Upper lobe of right lung (tissue), 1 donor: ENCODE measurements at places on chromosomes 12 and 14.

DNA sequence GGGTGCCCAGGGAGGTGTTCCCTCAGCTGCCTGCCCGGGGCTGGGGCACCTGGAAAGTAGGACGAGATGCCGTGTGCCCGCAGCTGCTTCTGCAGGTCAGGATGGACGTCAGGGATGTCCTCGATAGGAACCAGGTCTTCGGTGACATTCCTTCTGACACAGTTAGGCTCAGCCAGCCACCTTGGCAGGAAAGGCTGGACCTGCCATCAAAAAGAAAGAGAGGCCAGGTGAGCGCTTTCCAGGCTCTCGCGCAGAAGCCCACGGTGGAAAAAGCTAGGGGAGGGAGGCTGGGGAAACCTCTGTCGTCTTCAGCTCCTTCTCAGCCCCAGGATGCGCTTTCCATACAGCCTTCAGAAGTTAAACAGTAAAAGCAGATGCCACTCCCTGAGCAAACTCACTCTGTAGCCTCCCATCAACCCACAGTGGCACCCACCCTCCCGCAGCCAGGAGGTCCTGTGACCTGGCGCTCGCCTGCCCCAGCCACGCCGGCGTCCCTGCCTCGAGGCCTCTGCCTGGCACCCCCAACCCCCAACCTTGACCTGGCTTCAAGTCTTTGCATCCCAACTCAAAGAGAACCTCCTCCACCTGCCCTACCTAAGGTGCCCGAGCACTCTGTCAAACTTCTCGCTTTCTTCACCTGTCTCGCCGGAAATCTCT lies 1.3 kb downstream of the DDX51 start:
- peak; percentile 61 for DNase-seq

GRCh38 chr14:72247896-72248465 lies 315.8 kb downstream of the RGS6 start:
- no peak for DNase-seq

- DNase-seq: peak; percentile 65
Measured at GRCh38 chr12:48078901-48079300, 27.0 kb downstream of the SENP1 start.

- no peak for DNase-seq
Measured at GRCh38 chr12:57584690-57585089, 6.3 kb upstream of the PIP4K2C start.

GRCh38 chr12:2453761-2454090 lies 341.0 kb upstream of the FKBP4 start:
- DNase-seq: no peak

- no peak for DNase-seq
Measured at GRCh38 chr14:105945896-105946295, 419.5 kb downstream of the TMEM121 start.

DNA sequence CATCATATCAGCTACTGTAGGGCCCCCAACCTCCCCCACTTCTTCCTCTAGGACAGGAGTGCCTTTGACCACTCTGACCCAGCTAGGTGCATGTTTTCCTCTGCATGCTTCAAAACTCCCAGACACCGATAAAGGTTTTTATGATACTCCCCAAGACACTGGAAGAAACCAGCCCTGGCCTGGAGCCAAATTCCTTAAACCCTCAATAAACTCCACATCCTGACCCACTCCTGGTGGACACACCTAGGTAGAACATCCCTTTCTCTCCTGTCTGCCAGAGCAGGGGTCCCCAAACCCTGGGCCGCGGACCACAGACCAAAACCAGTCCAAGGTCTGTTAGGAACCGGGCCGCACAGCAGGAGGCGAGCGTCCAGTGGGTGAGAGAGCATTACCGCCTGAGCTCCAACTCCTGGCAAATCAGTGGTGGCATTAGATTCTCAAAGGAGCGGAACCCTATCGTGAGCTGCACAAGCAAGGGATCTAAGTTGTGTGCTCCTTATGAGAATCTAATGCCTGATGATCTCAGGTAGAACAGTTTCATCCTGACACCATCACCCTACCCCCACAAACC lies 49.6 kb downstream of the NT5DC3 start:
- no peak for DNase-seq

DNA sequence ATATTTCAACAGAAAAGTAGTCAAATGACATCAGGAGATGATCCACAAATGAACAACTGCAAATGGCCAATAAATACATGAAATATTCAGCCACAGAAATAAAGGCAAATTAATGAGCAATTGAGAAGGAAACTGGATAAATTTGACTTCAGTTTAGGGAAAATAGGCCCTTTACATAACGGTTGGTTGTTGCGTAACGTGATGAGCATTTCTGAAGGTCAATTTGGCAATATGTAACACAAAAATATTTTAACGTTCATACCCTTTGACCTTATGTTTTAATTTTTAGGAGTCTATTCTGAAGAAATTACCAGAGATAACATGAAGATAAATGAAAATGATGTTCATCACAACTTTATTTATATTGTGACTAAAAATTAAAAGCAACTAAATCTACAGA lies 14.7 kb upstream of the MSRB3 start:
- DNase-seq: no peak

DNA sequence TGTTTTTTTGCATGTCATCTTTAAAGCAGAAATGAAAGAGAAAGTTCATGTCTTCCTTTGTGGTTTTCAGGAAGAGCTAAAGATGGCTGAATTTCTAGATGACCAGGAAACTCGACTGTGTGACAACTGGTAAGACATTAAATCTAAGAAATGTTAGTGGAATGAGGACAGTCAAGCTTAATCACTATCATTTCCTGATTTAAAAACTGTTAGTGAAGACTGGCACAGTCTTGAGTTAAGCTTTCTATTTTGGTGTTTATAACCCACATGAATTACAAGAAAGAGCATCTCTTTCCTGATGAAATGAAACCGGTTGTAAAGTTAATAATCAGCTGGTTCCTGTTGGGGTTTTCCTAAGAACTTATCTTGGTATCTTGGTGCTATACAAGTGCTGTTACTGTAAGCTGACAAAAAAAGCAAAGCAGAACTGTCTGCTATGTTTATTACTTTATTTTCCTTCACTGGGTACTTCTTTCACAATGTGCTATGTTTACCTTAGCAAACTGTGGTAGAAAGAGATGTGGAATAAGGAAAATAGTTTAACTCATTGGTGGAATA lies 5.2 kb downstream of the TRAFD1 start:
- DNase-seq: no peak

- DNase-seq: no peak
Measured at GRCh38 chr14:55316564-55316963, 45.3 kb downstream of the FBXO34 start.

- no peak for DNase-seq
Measured at GRCh38 chr12:81520064-81520945, 238.8 kb downstream of the PPFIA2 start.

- DNase-seq: no peak
Measured at GRCh38 chr14:85421186-85421877, 108.6 kb upstream of the FLRT2 start.

DNA sequence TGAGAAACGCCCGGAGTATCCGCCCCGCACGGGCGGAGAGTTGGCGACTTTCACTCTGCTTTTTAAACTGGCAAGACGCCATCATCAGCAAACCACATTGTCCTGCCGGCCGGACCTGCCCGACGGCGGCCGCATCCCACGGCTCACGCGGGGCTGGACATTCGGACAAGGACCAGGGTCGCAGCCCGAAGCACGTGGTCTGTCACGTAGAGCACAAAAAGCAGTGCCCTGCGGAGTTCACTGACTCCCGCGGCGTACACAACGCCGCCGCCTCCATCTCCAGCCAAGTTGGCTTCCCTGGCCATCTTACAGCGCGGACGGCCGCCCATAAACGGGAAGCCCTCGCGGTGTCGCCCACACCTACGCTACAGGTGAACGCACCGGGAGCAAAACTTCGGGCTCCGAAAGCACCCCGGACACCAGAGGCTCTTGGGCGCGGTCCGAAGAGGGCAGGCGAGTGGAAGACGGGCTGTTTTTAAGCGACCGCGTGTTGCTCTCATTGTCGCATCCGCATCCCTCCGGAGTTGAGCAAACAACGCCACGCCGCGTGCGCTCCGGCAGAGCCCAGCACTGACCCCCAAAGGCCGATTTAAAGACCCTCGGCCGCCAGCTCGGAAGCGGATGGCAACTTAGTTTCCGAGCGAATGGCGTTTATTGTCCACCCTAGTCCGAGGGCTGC lies 966 bp downstream of the SINHCAF start:
- peak; percentile 81 for DNase-seq

DNA sequence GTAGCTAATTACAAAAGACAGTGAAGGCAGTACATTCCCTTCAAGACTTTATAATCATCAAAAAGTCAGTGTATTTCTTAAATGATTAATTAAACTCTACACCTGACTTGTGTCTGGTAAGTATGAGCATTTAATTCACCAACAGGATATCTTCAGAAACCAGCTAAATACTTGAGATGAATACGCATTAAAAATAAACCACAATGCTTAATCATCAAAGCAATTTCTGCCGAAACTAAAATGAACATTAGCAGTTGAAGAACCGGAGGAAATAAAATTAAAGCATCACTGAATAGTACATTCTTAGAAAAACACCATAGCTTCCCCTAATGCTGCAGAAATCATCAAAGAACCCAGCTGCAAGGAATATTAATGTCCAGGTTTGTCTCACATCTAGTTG lies 32.7 kb downstream of the SLC25A21 start:
- no peak for DNase-seq

DNA sequence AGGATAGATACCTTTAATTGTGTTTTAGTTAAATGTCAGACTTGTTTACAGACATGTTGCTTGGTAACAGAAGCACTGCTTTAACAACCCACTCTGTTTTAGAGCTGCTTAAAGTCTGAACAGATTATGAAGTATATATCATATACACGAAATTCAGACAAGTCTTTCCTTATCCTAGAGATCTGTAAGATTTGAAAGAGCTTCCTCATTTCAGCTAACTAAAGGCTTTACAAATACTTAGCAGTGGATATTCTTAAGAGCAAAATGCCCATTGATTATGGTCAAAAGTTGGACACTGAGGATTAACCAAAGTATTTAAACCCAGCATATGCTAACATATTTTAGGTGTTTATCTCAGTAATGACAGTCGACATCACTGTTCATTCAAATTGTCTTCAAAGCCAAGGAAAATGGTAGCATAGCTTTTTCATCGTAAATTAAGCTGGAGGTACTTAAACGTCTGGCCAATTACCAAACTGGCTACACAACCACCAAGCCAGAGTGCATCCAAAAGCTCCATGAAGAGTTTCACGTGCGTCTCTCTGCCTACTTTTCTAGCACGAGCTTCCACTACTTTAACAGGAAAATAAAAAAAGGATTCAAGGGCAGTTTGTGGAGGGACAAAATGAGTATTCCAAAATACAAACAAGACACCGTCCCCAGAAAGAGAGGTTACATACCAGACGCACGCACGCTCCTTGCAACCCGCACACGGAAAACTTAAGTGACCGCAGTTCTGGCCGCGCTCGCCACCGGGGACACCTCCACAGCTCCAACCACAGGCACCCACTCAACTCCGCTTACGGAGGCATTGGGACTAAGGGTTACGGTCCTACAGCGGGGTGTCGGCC lies 565 bp downstream of the CEP83 start:
- no peak for DNase-seq

DNA sequence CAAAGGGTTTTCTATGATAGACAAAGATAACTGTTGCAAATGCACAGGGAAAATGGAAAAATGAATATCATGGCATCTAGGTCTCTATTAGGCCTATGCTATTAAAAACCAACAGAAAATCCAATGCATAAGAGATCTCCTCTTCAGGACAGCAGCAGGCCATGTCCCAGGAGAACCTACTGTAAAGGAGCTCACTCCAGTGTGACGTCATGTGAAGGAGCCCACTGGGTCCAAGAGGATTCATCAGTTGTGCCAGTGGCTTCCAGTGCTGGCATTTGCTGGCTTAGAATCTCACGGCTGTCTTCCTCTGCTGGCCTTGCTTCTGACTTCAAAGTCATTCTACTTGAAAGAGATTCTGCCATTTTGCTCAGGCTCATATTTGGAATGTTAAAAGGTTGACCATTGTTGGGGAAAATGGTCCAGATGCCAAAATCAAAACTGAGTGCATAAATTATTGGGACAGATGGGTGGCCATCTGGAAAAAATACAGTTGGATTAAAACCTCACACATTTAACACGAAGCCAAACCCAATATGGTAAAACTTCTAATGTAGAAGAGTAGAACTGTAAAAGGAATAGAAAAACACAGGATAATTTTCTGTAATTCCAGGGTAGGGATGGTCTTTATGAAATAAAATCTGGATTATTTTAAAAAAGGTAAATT lies 75.4 kb upstream of the ARID2 start:
- no peak for DNase-seq

GRCh38 chr12:70733385-70733784 lies 96.2 kb upstream of the PTPRB start:
- DNase-seq: no peak

- DNase-seq: no peak
Measured at GRCh38 chr14:23159532-23159931, 23.9 kb downstream of the SLC7A8 start.

GRCh38 chr12:95088379-95088778 lies 15.0 kb upstream of the NR2C1 start:
- DNase-seq: no peak

GRCh38 chr14:103949131-103949790 lies 6.9 kb upstream of the RD3L start:
- DNase-seq: no peak

DNA sequence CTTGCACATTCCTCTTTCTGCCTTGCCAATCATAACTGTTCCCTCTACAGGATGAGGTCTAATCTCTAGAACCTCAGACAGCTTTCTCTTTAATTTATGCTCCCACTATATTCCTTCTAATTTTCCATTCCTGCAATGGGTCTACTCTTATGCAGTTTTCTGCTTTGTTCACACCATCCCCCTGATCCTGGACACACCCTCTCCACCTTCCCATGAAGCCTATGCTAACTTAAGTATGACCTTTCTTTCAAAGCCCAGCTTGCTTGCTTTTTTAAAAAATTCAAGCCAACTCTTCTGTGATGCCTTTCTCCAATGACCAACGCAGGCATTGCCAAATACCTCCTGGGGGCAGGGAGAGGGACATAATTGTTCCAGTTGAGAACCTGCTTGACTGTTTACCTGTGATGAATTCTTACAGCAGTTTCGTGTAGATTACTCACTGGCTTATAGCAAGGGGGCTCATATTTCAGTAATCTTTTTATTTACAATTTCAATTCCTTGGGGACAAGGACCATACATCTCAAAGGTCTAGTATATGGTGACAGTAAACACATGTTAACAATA lies 7.8 kb downstream of the SLC38A1 start:
- DNase-seq: no peak

DNA sequence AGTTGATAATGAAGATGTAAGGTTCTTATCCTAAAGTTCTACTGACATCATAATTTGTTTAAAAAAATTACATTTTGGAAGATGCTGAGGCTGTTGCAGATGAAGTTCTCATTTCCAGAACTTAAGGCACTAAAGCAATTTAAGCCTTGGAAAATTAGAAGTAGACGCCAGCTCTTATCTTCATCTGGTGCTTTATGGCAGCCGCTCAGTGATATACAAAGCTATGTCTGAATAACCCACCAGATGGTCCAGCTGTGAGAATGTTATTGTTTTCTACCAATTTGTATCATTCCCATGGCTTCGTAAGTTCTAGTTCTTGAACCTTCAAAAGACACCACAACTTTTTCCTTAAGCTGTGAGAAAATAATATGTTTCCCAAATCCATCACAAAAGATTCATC lies 212.1 kb upstream of the ARID2 start:
- DNase-seq: no peak

GRCh38 chr14:96187216-96188031 lies 17.2 kb upstream of the BDKRB2 start:
- no peak for DNase-seq

- DNase-seq: no peak
Measured at GRCh38 chr14:81165188-81165587, 55.6 kb downstream of the GTF2A1 start.

GRCh38 chr14:44339231-44339630 lies 167.9 kb downstream of the FSCB start:
- DNase-seq: no peak
